ENCODE measurements at places on chromosomes 1 and 21.

- H3K27me3 ChIP-seq: no peaks in the 10 kb centered on the region
- H3K36me3 ChIP-seq: peaks cover 67% of the 10 kb centered on the region
- H3K4me1 ChIP-seq: peaks cover 50% of the 10 kb centered on the region
- peak overlapping the region; percentile 83 for H3K27ac ChIP-seq
- DNase-seq: no peak
- H3K4me3 ChIP-seq: no peak overlapping the region
Observed at GRCh38 chr1:156226116-156226538, 13.3 kb downstream of the PMF1 start.

DNA sequence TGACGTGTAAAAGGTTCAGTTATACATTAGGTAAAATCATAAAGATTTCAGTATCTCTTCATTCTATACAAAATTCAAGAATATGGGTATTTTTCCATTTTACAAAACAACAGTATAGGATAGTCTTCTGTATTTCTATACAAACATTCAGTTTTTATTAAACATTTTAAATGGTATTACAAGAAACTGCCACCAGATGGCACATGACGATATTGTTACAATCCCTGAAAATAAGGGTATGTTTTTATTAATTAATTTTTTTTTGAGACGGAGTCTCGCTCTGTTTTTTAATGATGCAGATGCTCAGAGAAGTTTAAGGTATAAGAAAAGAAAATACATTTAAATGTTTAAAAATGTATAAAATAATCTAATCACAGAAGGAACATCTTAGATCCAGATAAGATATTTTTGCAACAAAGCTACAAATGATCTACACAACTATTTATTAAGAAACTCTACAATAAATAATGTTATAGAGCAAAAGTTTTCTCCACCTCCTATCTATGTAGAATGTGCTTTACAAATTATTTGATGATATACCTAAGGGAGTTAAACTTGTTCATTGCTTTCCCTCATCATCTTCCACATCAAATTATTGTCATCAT lies 23.5 kb upstream of the RSBN1 start:
- no peaks in the 10 kb centered on the region for H3K27me3 ChIP-seq
- H3K36me3 ChIP-seq: peaks cover 69% of the 10 kb centered on the region
- no peak for DNase-seq
- H3K4me1 ChIP-seq: peaks cover 5% of the 10 kb centered on the region

- H3K27me3 ChIP-seq: no peaks in the 10 kb centered on the region
- no peak overlapping the region for H3K27ac ChIP-seq
- H3K36me3 ChIP-seq: no peaks in the 10 kb centered on the region
- no peaks in the 10 kb centered on the region for H3K4me1 ChIP-seq
Observed at GRCh38 chr21:46135782-46136395, 19.5 kb downstream of the FTCD start.

DNA sequence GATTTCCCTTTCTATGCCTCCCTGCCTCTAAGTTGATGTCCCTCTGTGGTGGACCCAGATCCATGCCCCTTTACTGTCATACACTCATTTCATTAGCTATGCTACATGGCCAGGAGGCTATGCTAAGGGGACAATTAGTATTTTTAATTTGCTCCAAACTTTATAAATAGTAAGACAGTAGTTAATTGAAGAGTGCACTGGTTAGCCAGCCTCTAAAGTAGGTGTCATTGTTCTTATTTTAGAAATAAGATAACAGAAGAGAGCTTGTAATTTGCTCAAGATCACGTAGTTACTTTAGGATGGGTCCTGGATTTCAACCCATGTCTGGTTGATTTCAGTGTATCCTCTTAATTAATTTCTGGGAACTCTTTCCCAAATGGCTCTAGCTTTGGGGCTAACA lies 29.4 kb upstream of the GNG12 start:
- H3K4me1 ChIP-seq: no peaks in the 10 kb centered on the region
- DNase-seq: no peak
- H3K4me3 ChIP-seq: no peak overlapping the region
- no peaks in the 10 kb centered on the region for H3K36me3 ChIP-seq
- no peak overlapping the region for H3K27ac ChIP-seq

GRCh38 chr1:92459871-92460320 lies 26.8 kb downstream of the GFI1 start:
- H3K4me1 ChIP-seq: peaks cover 46% of the 10 kb centered on the region
- H3K36me3 ChIP-seq: peaks cover 6% of the 10 kb centered on the region
- peak overlapping the region; percentile 79 for H3K27ac ChIP-seq
- no peak for DNase-seq
- no peaks in the 10 kb centered on the region for H3K27me3 ChIP-seq
- H3K4me3 ChIP-seq: no peak overlapping the region

GRCh38 chr1:7550261-7550865 lies 220.7 kb upstream of the VAMP3 start:
- DNase-seq: no peak
- peak overlapping the region; percentile 96 for H3K27ac ChIP-seq
- H3K4me1 ChIP-seq: peaks cover 35% of the 10 kb centered on the region
